ENCODE measurements at places on chromosomes 4 and X.

DNA sequence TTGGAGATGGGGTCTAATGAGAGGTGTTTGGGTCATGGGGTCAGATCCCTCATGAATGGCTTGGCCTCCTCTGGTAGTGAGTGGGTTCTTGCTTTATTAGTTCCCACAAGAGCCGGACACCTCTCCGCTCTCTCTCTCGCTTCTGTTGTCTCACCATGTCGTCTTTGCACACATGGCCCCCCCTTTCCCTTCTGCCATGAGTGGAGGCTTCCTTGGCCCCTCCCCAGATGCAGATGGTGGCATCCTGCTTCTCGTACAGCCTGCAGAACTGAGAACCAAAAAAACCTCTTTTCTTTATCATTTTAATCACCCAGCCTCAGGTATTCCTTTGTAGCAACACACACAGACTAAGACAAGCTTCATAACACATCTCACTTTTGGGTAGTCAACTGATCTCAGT is 49.6 kb upstream of the SPRY1 start:
- DNase-seq, result no peak

DNA sequence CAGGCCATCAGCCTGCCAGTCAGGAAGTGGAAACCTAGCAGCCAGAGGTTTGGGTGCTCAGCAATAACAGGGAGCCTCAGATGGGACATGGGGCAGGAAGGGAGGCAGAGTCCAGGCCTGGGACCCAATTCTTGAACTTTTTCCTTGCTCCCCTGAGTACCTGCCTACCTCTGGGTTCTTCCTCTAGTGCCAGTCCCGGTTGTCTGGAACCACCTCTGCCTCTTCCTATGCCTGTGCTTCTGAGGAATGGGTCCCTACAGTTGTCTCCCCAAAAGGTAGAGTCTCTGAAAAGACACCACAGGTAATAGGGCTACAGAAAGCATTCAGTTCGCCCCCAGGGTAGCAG is 212.4 kb upstream of the MAMLD1 start:
- DNase-seq, result no peak

DNA sequence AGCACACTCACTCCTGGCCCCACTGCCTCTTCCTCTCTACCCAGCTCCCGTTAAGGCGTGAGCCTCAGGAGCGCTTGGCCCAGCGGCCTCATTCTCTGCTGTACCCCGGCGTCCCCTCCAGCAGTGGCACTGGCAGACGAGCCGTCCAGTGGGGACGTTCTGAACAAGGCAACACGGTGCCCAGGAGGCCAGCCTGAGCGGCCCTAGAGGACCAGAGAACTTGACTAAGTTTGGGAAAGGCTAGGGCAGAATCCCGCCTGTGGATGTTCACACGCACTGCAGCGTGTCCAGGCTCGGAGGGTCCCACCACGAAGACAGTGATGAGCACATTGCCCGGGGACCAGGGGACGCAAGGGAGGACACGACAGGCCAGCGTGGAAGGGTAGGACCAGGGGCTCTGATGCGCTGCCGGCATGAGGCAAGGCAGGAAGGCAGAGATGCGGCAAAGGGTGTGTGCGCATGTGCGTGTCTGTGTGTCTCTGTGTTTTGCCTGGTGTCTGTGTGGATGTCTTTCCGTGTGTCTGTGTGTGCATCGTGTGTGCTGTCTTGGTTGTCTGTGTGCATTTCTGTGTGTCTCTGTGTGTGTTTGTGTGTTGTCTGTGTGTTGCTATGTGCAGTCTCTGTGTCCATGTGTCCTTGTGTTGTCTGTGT is 89.4 kb downstream of the ABLIM2 start:
- no peak for DNase-seq

DNA sequence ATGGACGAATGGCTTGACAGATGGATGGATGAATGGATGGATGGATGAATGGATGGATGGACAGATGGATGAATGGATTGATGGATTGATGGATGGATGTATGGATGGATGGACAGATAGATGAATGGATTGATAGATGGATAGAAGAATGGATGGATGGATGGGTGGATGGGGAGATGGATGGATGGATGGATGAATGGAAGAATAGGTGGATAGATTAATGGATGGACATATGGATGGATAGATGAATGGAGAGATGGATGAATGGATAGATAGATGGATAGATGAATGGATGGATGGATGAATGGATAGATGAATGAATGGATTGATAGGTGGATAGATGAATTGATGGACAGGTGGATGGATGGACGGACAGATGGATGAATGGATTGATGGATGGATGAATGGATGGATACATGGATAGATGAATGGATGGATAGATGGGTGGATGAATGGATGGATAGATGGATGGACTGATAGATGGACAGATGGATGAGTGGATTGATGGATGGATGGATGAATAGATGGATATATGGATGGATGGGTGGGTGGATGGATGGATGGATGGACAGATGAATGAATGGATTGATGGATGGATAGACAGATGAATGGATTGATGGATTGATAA is 33.9 kb downstream of the PSAPL1 start:
- DNase-seq, result no peak

DNA sequence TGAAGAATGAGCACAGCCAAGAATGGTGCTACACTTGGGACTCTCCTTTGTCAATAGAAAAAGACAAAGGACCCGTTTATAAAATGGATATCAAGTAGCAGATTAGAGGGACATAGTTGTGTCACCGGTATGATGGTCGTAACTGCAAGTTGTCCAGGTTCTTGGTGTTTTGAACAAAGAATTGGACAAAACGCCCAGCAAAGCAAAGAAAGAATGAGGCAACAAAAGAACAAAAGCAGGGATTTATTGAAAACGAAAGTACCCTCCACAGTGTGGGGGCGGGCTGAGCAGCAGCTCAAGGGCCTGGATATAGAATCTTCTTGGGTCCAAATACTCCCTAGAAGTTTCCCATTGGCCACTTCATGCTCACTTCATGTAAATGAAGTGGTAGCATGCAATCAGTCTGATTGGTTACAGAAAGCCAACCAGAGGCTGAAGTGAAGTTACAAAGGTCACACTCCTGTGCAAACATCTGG is 54.7 kb downstream of the SHROOM3 start:
- DNase-seq, result no peak

GRCh38 chr4:15958562-15958961 is 4.4 kb downstream of the FGFBP2 start:
- DNase-seq, result no peak

DNA sequence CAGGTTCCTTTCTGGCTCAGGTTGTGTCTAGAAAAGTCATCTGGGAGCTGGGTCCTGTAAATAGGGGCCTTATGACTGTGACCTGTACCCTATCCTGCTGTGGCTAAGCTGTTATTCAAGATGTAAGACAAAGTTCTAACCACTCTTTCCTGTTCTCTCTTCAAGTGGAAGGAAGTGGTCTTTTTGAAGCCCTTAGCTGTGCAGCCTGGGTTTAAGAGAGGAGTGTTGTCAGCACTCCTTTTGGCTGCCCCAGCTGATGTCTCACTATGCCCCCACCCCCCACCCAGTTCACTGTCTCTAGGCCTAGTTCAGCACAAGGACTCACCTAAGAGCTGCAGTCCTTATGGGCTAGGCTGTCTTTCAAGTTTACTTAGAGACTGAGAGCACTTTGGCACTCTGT is 1069.5 kb downstream of the FAM133A start:
- DNase-seq, result no peak

- no peak for DNase-seq
These were observed 77.2 kb downstream of the TMEM131L start for GRCh38 chr4:153543351-153543750.
